ENCODE measurements at places on chromosomes 3 and 15.

GRCh38 chr3:182729903-182730674 lies 63.2 kb upstream of the ATP11B start:
- no peak for DNase-seq

DNA sequence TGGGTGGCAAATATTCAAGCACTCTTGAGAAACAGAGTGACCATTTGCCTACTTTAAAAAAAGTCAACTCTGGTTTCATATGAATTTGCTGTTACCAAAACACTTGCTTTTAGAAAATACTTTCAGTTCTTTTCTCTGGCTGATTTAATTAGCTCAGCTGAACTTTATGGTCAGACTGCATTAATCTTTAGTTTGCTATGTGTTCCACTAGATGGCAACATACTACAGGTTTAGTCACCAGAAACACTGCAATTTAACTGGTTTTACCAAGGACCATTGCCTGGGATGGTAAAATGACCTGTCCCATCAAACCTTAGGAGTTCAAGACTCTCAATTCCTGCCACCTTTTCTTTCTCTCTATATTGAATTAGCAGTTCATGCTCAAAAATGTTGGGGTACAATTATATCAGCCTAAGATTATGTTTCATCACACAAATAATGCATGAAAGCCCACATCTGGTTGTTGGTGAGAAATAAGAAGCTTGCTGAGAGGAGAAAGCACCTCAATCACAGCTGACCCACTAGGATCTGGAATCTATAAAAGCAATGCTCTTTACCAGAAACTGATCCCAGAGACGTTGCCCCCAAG lies 14.2 kb downstream of the EIF4E3 start:
- no peak for DNase-seq

- DNase-seq = peak; percentile 24
Observed at GRCh38 chr3:187318819-187319616, 27.5 kb upstream of the MASP1 start.

DNA sequence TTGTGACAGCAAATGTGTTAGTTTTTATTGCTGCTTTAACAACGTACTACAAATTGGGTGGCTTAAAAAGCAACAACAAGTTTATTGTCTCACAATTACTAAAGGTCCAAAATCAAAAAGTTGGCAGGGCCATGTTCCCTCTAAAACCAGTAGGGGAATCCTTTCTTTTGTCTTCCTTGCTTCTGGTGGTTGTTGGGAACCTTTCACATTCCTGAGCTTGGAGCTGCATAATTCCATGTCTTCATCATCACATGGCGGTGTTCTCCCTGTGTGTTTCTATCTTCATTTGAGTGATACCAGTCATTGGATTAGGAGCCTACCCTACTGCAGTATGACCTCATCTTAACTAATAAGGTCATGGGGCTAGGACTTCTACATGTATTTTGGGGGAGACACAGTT lies 7.4 kb downstream of the SPRED1 start:
- DNase-seq = no peak

DNA sequence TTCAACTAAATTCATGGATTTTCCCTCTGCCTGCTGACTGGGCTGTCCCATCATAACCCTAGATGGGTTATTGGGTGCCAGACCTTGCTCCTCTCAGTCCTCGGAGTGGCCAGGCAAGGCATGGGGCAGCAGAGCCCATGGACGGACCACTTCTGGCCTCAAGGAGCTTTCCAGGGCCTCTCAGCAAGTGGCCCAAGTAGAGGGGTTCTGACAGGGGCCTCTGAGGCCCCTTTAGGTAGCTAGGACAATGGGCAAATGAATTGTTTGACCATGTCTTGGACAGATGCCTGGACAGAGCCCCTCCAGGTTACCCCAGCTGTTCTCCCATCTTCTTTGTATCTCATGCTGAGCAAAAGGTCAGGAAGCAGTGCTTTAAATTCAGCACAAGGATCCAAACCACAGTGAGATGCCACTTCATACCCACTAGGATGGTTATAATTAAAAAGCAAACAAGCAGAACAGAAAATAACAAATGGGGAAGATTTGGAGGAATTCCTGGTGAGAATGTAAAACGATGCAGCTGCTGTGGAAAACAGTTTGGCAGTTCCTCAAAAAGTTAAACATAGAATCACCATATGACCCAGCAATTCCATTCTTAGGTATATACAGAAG lies 61.6 kb downstream of the SPSB4 start:
- no peak for DNase-seq

DNA sequence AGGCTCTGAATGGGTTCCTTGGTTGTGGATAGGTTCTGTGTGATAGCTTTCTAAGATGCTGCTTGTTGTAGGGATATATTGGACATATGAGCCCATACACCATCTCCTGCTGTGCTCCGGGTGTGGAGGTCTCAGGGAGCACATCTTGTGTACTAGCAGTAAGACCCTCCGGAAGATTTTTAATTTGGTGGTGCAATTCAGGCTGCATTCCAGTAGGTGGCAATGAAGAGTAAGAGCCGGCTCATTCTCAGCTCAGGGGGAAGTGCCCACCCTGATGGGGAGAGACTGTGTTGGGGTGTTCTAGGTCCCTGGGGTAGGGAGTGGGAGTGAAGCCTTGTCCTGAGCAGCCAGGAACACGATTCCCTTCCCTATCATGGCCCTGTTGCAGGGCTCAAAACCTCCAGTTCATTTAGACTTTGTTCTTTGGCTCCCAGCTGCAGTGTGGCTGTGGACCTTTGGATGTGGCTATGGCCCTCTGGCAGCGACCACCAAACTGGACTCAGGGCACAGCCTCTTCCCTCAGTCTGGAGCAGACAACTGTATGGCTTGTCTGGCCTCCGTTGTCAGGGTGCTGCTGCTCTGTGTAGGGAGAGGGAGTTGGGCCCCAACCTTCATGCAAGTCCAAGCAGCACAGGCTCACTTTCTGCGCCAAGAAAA lies 104.7 kb downstream of the UNC13C start:
- no peak for DNase-seq

DNA sequence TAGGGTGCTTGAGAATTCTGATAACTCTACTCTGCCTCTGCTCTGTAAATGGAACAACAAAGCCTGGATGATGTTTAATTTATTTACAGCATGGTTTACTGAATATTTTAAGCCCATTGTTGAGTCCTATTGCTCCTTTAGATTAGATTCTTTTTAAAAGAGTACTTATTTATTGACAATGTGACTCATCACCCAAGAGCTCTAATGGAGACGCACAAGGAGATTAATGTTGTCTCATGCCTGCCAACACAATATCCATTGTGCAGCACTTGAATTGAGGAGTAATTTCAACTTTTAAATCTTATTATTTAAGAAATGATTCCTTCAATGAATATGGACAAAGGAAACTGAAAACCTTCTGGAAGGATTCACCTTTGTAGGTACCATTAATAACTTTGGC lies 691.4 kb downstream of the ZBBX start:
- DNase-seq = no peak

- no peak for DNase-seq
Observed at GRCh38 chr3:21750080-21750696, 822 bp downstream of the ZNF385D start.

- DNase-seq = no peak
Observed at GRCh38 chr3:184257083-184257915, 4.1 kb downstream of the CAMK2N2 start.

- no peak for DNase-seq
Observed at GRCh38 chr15:52661909-52662308, 17.3 kb downstream of the ATOSA start.

DNA sequence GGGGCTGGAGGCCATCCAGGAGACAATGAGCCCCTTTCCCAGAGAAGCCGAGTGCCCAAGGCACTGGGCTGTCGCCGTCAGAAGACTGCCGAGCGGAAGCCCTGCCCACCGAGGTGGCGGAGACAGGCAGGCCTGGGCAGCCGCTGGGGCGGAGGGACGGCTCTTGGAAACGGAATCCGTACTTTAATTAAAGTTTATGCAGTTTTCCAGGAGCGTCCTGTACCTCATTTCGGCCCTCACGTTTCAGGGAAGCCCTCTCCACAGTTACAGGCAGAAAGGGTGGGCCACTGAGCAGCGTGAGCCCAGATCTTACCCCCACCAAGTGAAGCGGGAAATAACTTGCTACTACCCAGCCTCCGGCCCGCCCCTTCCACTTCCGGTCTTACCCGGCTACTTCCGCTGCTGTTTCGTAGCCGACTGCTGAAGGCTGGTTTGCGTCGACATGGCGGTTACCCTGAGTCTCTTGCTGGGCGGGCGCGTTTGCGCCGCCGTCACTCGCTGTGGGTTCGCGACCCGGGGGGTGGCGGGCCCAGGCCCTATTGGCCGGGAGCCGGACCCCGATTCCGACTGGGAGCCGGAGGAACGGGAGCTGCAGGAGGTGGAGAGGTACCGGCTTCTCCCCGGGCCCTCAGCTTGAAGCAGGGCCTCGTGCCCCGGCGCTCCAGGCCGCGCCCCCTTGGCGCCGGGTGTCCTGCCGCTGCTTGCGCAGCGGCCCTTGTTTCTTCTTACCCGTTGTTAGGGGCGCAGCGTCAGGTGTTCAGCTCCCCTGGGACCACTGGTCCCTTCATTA lies at the start of gene NGRN:
NGRN (plus strand) TSS at position 402 of the 790 bp plus-strand sequence; CDS start at position 443, 41 bp downstream.
- DNase-seq = peak; percentile 72

GRCh38 chr15:95295363-95295762 lies 1035.1 kb upstream of the NR2F2 start:
- no peak for DNase-seq

- no peak for DNase-seq
Observed at GRCh38 chr3:147410116-147410525, 956 bp downstream of the ZIC1 start.

GRCh38 chr3:17481116-17481515 lies 261.3 kb downstream of the TBC1D5 start:
- no peak for DNase-seq

DNA sequence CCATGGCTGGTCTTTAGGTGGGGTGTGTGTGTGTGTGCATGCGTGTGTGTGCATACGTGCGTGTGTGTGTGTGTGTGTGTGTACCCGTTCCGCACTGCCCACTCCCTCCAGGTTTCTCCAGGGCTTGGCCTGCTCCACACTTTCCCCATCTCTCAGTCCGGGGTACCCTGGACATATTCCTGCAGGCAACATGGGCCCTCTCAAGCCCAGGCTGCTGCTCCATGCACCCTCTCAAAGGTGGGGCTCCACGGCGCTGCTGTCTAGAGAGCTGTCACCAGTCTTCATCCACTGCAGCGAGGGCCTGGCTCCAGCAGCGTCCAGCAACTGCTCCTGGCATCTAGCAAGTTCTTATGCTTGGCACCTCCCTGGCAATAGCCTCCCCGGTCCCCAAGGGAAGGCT lies 86.1 kb downstream of the ATP10A start:
- no peak for DNase-seq

- DNase-seq = no peak
Observed at GRCh38 chr3:128908951-128909350, 29.5 kb downstream of the ACAD9 start.

GRCh38 chr15:66237513-66238235 lies 15.9 kb downstream of the MEGF11 start:
- DNase-seq = no peak

- DNase-seq = no peak
Observed at GRCh38 chr3:163033652-163034051, 1537.0 kb downstream of the OTOL1 start.

DNA sequence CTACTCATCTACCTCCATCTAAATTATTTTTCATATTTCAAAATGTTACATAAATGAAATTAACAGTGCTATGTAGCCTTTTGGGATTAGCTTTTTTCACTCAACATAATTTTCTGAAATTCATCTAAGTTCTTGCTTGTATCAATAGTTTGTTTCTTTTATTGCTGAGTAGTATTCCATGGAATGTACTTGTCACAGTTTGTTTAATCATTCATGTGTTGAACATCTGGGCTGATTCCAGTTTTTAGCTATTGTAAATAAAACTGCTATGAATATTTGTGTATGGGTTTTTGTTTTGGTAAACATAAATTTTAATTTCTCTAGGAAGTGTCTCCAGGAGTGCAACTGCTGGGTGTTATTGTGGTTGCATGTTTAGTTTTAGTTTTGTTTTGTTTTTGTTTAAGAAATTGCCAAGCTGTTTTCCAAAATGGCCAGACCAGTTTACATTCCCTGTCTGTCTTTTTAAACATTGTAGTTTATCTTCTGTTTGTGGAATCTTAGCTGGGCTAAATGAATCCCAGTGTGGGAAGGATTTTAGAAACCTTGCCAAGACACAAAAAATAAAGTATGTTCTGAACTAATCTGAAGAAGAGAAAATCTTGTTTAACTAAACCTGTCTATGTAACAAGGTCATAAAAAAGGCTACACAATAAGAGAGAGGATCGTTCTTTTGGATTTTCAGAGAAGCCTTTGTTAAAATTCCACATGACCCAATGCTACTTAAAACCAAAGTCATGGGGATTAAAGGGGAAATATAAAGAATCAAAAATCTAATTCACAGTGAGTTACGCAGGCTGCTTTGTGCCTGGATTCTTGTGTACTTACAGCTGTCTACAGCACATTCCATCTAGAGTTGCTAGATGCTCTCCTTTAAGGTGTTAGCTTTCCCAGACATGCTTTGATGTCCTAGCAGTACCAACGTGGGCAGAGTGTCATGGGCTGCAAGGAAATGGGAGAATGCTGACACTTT lies 129.2 kb upstream of the SUCLG2 start:
- DNase-seq = no peak

GRCh38 chr3:29494305-29495036 lies 213.6 kb downstream of the RBMS3 start:
- DNase-seq = no peak

DNA sequence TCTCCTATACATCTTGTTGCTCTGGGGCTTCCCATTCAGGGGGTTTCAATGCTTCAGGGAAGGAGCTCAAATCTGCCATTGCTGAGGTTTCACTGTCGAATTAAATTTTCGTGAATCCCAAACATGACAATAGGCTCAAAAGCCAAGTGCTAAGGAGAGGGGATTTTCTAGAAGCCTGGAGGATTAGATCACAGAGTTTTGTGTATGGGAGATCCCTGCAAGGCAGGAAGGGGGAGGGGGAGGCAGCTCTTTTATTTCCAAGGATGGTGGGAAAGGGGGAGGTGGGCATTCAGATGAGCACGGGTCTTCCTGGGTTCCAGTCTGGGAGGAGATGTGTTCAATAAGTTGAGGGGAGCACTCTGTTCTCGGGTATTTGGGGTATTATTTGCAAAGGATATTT lies 69.9 kb upstream of the DLG1 start:
- DNase-seq = no peak

GRCh38 chr15:94362385-94363092 lies 131.2 kb downstream of the MCTP2 start:
- no peak for DNase-seq

GRCh38 chr3:107345822-107346405 lies 31.3 kb upstream of the CCDC54 start:
- no peak for DNase-seq

GRCh38 chr3:162704799-162705385 lies 1208.3 kb downstream of the OTOL1 start:
- no peak for DNase-seq

- no peak for DNase-seq
Observed at GRCh38 chr3:126932188-126932931, 50.6 kb upstream of the PLXNA1 start.

GRCh38 chr3:3603351-3603750 lies 195.9 kb upstream of the LRRN1 start:
- no peak for DNase-seq

Measured in NCI-H1092 (cell line).